Left renal pelvis (tissue), 4 donors: ENCODE measurements at places on chromosomes 4 and X. TPM values are rescaled to one million over a fixed set of nuclear protein-coding genes. Genes with fewer than 3 reads are reported as not detected.

Gene SPP1
- 103 TPM for polyA plus RNA-seq

Gene ERAS
- not detected for polyA plus RNA-seq

- DNase-seq: no peak
These were observed 89.1 kb downstream of the TBC1D9 start for GRCh38 chr4:140666889-140667614.

GRCh38 chr4:80128941-80129340, 55.9 kb upstream of the ANTXR2 start:
- DNase-seq: no peak

DNA sequence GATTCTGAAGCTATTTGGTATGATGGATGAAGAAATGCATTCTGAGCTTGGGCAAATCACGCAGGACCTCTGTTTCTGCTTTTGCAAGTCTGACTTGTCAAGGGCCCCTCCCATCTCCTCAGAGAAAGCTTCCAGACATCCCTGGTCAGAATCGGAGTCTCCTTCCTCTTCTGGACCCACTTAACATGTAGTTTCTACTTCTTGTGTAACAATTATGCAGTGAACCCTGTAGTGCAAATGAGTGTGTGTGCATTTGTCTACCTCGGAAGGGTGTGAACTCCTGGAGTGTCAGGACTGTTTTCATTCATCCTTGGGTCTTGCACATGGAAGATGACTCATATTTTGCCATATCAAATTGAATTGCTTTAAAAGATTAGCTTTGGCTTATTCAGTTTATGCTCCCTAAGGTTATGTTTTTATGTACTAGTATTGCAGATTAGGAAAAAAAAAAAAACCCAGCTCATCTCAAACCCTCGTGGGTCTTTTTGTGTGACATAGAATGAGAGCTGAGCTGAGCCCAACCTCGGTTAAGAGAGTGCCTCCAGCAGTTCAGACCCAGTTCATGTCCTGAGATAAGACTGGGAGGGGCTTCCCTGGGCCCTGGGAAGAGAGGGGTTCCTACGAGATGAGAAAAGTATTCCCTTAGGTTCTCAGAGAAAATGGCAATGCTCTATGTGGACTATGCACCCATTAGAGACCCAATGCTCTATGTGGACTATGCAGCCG, 61.1 kb upstream of the RPL34 start:
- no peak for DNase-seq

DNA sequence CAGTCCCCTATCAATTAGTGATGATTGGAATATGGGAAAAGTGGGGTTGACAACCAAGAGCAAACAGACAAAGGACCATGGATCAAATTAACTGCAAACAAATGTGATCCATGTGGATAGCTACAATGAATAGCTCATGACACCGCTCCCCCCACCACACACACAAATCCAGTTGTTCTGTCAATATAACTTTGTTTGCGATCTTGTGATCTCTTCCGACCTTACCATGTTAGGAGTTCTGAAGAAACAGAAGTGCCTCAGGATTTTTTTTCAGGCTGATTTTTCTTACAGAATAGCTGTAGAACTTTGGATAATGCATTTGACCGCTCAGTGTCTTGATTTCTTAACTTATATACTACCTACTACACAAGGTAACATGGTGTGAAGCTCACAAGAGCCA, 116.6 kb downstream of the SH2D1A start:
- no peak for DNase-seq

GRCh38 chrX:135327299-135327698, 18.0 kb downstream of the ETDC start:
- no peak for DNase-seq
